ENCODE measurements at places on chromosomes 3 and 15. TPM values are rescaled to one million over a fixed set of nuclear protein-coding genes. Genes with fewer than 3 reads are reported as not detected.

SERINC4 gene
- not detected for total RNA-seq

CTXN2 gene
- total RNA-seq = not detected

THSD4 gene
- total RNA-seq = 14.4 TPM

DNA sequence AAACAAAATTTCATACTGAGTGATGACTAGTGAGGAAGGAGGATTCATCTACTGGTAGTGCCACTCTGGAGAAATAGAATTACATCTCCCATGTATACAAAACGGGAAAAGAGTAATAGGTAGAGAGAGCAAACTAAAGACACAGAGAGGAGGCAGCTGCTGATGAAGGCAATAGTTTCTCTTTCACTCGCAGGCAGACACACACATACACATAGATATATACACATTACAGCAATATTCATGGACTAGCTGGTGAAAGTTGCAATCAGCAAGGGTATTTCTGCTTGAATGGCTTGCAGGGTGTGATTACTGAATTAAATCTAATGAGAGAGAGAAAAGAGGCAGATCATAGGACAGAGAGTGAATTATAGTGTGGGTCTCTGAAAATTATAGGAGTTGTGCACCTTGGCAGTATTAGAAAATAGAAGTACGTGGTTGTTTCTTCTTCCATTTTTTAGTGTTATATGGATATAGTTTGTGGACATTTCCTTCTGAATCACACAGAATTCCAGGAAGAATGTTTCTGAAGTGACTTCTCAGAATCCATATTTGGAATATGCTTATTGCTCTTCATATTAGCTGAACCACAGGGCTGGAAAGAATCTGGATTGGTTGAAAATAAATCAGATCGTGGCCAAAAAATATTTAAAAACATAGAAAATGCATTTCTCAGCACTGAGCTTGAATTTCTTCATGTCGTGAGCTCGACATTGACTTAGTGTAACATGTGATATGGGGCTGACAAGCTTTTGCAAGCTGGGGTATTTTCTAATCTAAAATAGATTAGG, 991.2 kb downstream of the TUSC7 start:
- no peak for DNase-seq

DNA sequence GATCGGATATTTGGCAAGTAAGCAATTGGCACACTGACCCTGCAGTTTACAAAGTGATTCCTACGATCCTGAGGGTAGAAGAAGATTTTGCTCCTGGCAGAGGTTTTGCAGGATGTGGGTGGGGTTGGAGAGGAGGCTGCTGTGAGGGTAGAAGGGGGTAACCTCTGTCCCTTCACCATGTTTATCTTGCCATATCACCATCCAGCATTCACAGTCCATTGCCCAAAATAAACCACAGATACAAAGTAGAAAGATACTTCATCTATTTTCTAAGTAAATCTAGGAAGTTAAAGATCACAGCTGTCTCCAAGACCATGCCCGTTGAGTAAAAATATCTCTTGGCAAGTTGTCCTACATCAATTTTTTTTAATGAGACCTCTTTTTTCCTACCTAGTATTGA, 51.6 kb downstream of the LIPC start:
- no peak for DNase-seq

GRCh38 chr15:88877415-88877814, 17.9 kb downstream of the HAPLN3 start:
- no peak for DNase-seq

GRCh38 chr3:147404000-147404799, 2.1 kb downstream of the ZIC4 start:
- DNase-seq = no peak

All from MG63 (cell line).